Activated CD8-positive, alpha-beta memory T cell treated with anti-CD3 and anti-CD28 coated beads, Interleukin-2, amount 50 U/mL, for 4 hours (primary cell): ENCODE measurements at places on chromosomes 6 and 20.

GRCh38 chr20:61804752-61805295 is 260.9 kb downstream of the TAF4 start:
- DNase-seq: no peak

- DNase-seq: no peak
Measured at GRCh38 chr6:46220352-46221221, 49.8 kb upstream of the ENPP5 start.

GRCh38 chr6:7868926-7869325 is 41.7 kb downstream of the TXNDC5 start:
- no peak for DNase-seq

- DNase-seq: no peak
Measured at GRCh38 chr20:20969701-20970280, 136.4 kb downstream of the LINC00237 start.

GRCh38 chr6:100185615-100186014 is 191.6 kb upstream of the MCHR2 start:
- no peak for DNase-seq

GRCh38 chr6:30614044-30614842 is 2.8 kb downstream of the PPP1R10 start:
- no peak for DNase-seq

GRCh38 chr6:123850555-123850954 is 46.9 kb downstream of the NKAIN2 start:
- no peak for DNase-seq

DNA sequence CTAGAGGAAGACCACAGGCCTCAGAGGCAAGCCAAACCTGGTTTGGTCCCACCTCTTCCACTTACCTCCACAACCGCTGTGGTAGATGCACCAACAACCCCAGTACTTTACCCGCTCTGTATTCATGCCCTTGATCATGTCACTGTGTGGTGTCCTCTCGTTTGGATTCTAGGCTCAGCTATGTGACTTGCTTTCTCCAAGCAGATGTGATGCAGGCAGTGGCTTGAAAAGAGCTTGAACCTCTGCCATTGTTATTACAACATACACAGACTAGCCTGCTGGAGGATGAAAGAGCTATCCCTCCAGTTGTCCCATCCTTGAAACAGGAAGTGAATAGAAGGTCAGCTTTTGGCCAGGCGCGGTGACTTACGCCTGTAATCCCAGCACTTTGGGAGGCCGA is 147.7 kb downstream of the ZNF217 start:
- no peak for DNase-seq

- DNase-seq: no peak
Measured at GRCh38 chr20:2768632-2769015, 31.8 kb downstream of the CPXM1 start.

DNA sequence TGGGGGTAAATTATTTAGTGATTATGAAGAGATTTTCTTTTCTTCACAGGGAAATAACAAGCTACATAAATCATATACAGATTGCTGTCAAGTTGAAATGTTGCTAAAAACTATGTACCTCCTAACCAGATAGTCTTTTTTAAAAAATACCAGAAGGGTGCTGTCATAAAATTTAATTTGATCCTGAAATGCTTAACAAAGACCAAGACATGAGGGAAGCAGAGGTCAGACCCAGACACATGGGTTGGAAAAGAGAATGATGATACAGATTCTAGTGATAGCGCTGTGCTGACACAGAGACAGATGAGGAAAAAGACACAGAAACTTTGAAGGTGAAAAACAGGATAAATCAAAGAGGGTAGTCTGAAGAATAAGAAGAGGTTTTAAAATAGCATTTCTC is 573.1 kb downstream of the HACE1 start:
- DNase-seq: no peak

- DNase-seq: no peak
Measured at GRCh38 chr6:126640921-126641320, 301.0 kb downstream of the CENPW start.

DNA sequence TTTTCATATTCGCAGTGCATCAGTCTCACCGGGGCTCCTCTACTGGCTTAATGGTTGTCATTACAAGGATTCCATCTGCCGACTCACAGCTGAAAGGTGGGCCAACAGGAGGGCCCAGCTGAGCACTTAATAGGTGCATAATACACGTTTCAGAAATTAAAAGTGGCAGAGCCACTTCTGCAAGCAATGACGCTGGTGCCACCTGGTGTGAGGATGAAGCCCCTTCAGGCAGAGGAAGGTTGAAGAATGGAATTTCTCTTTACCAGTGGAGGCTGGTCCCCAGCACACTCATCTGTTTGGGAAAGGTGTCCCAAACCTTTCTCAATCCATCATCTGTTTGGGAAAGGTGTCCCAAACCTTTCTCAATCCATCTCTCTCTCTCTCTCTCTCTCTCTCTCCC is 8.2 kb upstream of the STMND1 start:
- no peak for DNase-seq

DNA sequence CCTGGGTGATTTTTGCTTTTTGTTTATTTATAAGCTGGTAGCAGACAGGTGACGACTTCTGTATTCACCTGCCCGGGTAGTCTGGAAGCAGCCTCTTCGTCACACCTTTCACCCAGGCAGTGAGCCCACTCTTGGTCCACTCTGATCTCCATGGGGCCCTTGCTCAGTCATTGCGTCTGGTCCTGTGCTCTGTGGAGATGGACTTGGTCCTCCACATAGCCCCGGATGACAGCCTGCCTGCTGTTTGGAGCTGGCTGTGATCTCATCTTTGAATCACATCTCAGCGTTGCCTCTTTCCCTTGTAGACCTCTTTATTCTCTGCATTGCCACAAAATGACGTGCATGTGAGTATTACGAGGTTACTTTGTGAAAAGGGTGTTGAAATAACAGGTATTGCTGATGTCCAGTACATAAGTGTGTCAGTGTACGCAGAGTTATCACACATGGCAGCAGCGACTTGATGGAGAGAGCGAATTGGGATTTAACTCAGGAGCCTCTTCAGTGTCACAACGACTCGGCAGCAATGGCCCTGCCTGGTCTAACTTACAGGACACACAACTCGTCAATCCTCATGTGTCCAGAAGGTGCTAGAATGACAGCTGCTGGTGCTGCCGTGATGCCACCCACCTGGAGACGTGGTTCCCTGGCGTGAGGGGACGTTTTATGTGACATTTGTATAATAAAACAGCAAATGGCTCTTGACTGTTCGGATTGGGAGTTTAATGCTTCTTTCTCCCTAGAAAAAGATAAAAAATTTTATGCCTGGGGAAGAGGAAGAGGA is 24.2 kb upstream of the FRMD1 start:
- DNase-seq: no peak

- no peak for DNase-seq
Measured at GRCh38 chr20:57996465-57996864, 232.0 kb downstream of the ANKRD60 start.
